ENCODE measurements at places on chromosomes 7 and 10.

DNA sequence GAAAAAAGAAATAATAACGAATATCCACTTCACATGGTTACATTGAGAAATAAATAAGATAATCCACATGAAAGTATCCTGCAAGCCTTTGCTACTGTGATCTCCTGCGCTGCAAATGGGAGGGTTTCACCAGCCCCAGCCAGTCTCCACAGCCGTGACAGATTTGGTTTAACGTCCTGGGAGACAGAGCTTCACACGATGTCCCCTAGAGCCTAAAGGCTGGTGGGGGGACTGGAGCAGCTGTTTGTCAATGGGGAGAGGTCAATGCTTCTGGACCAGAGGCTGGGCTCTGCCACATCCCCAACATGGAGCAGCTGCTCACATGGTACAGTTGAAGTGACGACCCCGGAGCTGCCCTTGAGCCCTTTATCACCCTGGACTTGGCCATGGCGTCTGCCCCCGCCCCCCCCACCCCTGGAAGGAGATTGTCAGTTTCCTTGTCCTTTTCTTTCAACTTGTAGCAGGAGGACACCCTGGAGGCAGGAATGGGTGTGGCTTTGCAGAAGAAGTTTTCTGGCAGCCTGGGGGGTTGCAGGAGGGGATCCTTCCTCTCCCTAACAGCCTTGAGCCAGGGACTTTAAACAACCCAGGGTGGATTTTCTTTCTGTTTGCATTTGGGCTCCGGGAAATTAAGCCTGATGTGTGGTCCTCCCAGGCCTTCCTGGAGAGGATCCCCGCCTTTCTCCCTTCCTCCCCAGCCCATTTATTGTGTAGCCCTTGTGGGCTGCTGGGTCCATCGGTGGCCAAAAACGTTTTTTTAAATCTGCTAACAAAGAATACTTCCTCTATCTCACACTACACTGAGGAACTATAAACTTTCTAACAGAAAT is 37.0 kb upstream of the MXI1 start:
- DNase-seq, result no peak

- no peak for DNase-seq
Measured at GRCh38 chr10:60434418-60435046, 44.9 kb upstream of the ANK3 start.

- no peak for DNase-seq
Measured at GRCh38 chr10:129305046-129305445, 162.0 kb upstream of the MGMT start.

DNA sequence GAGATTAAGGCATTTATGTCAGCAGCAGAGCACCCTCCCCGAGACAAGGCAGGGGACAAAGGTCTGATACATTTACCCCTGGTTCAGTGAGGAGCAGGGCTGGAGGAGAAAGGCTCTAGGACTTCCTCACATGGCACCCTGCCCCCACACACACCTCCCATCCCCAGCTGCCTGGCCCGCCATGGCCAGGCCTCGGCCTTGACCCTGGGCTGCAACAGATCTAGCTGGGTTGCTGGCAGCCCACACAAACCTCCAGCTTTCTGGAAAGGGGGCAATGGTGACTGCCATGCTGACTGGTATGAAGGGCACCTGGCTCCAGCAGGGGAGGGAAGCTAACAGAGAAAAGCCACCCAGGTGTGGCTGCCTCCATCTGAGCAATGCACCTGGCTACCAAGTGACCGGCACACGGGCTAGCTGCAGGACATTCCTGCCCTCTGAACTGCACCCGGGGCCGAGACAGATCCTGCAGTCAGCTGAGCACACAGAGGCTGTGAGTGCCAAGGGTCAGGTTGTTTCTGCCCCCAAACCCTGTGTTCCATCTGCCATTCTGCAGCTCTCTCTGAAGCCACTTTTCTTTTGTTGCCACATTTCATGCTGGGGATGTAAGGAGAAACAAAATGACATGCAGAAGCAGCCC is 85.8 kb upstream of the LRRC18 start:
- no peak for DNase-seq

DNA sequence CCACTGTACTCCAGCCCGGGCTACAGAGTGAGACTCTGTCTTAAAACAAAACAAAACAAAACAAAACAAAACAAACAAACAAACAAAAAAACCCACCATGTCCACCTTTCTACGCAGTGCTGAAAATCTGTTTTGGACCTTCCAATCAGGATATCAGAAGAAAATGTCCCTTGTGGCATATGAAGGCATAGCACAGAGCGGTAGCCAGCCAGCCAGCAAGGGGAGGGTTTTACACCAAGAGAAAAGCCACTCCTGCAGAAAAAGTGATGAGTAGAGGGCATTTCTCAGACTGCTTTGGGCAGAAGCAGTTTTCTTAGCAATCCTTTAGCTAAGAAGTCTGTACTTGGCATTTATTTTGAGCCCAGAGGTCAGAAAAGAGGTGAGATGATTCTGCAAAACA is 612.2 kb downstream of the TYW1 start:
- DNase-seq, result no peak

- DNase-seq, result no peak
Measured at GRCh38 chr7:148437043-148437442, 153.5 kb upstream of the C7orf33 start.

- DNase-seq, result no peak
Measured at GRCh38 chr7:45657890-45658715, 83.9 kb downstream of the ADCY1 start.

GRCh38 chr10:65110009-65110408 is 1588.8 kb downstream of the REEP3 start:
- no peak for DNase-seq

DNA sequence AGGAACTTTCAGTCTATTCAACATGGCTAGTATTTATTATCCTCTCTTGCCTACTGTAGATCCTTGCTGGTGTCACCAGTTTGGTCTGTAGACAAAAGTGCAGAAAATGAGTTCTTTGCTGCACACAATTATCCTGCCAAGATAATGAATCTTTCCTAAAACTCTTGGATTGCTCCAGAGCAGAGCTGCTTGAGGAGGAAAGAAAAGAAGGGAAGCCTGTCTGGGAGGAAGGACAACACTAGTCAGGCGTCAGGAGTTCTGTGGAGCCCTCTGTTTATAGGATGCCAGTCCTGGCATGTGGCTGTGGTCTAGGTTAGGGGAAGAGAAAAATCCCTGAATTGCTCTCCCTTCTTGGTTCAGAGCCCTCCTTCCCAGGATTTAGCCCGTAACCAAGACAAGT is 430.0 kb upstream of the GALNT17 start:
- DNase-seq, result no peak

DNA sequence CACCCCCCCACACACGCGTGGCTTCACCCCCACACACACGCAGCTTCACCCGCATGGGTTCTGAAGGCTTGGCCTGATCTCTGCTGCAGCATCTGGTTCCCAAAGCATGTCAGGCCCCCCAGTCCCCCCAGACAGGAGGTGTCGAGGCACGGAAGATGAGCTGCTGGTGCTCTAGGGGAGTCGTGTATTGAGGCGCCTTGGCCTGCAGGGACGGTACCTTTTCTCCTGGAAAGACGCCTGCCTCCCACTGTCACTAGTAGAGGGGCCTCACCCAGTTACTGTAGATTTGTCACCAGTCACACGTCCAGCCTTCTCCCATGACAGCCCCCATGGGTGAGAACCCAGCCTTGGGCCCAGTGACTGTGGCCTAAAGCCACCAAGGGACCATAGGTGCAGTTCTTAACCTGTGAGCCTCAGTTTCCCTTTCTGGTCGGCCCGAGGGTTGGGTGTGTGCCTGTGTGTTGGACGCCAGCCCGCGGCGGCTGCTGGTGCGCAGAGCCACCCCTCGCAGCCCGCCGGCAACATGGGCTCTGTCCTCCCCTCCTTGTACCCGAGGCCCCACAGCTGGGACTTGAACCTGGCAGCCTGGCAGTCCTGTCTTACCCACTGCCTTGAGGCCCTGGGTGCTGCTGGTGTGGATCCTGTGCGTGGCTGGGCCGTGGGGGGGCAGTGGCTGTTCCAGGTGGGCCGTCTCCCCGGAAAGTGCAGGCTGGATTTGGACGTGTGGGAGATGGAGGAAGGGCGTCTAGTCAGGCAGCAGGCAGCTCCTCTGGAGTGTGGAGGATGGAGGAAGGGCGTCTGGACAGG is 81.7 kb downstream of the NKX6-2 start:
- no peak for DNase-seq

DNA sequence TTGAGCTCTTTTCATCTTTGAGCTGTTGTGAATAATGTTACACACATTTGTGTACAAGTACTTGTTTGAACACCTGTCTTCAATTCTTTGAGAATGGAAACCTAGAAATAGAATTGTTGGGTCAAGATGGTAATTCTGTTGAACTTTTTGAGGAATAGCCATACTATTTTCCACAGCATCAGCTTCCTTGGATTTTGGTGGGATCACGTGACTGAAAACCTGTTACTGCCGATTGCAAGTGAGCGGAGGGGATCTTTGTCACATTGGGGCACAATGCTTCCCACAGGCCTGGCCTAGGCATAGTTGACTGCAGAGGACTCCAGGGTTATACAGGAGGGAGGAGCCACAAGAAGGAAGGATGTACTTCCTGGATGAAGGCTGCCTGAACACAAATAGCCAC is 21.3 kb upstream of the CACUL1 start:
- no peak for DNase-seq

GRCh38 chr7:138317044-138317596 is 142.9 kb upstream of the TRIM24 start:
- no peak for DNase-seq

DNA sequence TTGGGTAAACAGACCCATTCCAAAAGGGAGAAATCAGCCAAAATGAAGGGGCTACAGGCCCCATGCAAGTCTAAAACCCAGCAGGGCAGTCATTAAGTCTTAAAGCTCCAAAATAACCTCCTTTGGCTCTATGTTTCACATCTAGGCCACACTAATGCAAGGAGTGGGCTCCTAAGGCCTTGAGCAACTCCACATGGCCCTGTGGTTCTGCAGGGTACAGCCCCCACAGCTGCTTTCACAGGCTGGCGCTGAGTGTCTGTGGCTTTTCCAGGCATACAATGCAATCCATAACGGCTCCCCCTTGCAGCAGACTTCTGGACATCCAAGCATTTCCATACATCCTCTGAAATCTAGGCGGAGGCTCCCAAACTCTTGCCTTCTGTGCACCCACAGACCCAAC is 9.0 kb downstream of the TMEM243 start:
- no peak for DNase-seq

GRCh38 chr10:22557321-22557720 is 157.1 kb downstream of the PIP4K2A start:
- DNase-seq, result no peak

DNA sequence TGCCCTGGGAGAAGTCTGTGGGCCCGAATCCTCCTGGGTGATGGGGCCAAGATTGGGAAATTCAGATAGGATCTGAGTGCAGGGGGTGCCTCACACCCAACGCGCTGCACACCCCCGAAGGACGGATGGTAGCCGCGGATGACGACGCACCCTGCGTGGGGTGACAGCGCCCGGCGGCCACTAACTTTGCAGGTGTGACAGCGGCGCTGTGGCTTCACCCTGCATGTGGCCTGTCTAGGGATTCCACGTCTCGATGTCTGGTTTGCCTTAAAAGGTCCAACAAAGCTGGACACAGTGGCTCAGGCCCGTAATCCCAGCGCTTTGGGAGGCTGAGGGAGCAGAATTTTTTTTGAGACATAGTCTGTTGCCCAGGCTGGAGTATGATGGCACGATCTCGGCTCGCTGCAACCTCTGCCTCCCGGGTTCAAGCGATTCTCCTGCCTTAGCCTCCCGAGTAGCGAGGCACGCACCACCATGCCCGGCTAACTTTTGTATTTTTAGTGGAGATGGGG is 18.6 kb downstream of the ADAP1 start:
- DNase-seq, result no peak

Data from stimulated activated CD8-positive, alpha-beta memory T cell treated with anti-CD3 and anti-CD28 coated beads, Interleukin-4, amount 100 ng/mL, for 1 hour (primary cell).